ENCODE measurements at places on chromosomes 2 and 18.
A peak's percentile ranks its signal among the peaks of the same experiment; 100 is the strongest.

DNA sequence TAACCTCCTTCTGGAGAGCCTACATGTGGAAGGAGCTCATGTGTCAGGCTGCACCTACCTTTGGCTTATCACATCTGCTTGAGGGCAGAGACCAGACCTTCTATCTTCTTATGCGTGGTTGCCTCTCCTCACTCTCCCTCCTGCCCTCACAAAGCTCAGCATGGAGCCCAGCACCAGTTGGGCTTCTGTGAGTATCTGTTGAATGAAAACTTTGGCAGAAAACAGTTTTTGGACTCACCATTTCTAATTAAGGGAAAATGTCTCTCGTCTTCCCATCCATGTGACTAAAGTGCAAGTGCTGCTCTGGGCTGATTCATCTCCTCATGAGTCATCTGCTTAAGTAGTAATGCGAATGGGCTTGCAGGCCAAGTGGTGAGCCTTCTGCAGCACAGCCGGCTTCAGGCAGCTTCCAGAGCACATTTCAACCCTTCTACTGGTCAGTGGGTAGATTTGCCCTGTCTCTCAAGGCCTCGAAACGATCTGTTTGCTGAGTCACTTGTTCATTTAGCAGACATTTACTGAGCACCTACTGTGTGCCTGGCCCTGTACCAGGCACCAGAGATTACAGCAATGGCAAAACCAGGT, 102.6 kb downstream of the VSNL1 start:
- DNase-seq, result no peak

DNA sequence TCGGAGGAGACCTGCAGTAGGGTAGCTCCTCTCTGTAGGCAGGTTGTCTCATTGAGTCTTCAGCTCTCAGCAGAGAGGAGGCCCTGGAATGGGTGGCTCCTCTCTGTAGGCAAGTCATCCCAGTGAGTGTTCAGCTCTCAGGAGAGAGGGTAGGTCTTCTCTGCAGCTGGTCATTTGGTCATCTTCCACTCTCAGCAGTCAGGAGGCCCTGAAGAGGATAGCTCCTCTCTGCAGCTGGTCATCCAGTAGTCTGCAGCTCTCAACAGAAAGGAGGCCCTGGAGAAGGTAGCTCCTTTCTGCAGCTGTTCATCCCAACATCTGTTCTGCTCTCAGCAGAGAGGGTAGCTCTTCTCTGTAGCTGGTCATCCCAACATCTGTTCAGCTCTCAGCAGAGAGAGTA, 26.0 kb upstream of the RUFY4 start:
- peak; percentile 7 for DNase-seq

GRCh38 chr2:138712212-138712979, 67.8 kb downstream of the NXPH2 start:
- DNase-seq, result no peak

- DNase-seq, result no peak
These were observed 251.7 kb upstream of the SIX2 start for GRCh38 chr2:45260946-45261345.

DNA sequence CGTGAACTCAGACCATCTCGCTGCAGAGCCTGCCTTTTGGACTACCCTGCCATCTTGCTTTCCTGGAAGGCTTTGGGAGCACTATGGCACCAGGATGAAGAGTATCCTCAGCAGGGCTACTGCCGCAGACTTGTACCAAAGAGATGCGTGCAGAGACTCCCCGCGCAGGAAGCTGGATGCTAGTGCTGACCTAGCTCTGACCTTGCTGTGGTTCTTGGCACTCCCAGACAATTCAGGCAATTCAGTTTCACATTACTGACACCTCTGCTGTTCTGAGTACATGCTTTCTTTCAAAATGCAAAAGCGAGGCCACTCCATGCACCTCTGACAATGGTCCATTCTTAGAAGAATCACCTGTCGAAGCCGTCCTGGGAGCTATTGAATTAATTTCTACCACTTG, 251.5 kb upstream of the MEX3C start:
- DNase-seq, result no peak

DNA sequence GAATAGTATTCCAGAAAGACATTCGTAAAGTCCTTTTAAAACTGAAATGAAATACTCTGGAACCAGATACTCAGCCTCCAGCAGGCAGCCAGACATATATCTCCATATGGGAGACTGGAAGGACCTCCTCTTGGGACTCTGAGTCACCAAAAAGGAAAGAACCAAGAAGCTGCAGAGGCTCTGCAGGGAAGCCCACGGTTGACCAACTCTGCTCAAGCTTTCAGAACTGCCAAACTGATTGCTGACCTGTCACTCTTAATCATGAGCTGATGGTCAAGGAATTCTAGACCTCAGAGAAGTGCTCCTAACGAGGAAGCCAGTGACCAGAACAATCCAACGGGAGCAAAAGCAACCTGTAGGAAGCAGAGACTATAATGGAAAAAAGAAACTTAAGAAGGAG, 434.7 kb downstream of the EIPR1 start:
- DNase-seq, result no peak

DNA sequence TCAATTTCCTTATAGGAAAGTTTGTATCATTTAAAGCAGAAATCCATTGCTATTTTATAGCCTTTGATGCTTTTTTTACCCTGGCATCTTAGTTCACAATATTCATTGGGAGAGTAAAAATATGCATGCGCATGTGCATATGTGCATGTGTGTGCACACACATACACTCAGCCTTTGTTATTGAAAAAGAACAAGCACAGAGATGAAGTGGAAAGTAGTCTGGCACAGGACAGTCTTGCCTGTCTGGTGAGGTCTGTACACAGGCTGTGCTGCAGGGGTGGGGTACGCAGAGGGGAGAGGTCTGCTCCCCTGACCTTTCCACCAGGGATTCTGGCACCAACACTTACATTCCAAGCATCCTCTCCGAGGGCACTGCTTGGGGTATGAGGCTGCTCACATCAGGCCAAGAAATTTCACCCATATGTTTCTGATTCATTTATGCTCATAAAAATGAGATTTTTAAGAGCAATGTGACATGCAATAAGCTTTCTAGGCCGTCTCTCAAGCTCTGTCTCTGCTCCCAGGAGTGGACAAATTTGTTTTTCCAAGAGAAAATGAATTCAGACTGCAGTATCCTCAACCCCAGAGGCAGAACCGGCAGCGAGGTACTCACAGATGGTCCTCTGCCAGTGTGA, 237.2 kb downstream of the INSIG2 start:
- no peak for DNase-seq

DNA sequence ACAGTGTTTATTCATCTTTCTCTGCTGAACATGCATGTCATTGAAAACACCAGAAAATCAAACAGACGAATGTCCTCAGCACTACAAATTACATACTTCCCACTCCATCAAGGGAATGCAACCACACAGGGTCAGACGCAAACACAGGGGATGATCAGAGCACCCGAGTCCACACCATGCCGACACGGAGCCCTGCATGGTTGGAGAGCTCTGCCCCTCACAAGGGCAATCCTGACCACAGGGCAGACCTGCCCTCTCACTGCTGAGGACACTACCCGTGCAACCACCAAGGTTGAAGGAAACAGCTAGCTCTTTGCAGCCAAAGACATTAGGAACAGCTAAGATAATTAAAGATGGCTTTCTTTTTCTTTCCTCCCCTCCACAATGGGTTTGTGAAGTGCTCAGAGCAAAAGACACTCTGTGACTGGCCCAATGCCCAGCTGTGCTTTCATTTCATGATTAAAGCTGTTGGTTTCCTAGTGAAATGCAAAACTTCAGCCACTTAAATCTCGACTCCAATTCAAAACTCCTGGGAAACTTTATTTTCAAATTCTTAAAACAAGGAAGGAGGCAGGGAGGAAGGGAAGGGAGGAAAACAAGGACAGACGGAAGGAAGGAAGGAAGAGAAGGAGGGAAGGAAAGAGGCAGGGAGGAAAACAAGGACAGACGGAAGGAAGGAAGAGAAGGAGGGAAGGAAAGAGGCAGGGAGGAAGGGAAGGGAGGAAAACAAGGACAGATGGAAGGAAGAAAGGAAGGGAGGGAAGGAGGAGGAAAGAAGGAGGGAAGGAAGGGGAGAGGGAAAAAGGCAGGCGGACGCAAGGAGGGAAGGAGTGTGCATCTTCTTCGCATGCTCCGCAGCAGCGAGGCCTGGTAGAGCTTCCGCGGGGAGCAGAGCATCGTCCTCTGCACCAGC, 65.8 kb downstream of the NDUFA10 start:
- DNase-seq, result no peak

DNA sequence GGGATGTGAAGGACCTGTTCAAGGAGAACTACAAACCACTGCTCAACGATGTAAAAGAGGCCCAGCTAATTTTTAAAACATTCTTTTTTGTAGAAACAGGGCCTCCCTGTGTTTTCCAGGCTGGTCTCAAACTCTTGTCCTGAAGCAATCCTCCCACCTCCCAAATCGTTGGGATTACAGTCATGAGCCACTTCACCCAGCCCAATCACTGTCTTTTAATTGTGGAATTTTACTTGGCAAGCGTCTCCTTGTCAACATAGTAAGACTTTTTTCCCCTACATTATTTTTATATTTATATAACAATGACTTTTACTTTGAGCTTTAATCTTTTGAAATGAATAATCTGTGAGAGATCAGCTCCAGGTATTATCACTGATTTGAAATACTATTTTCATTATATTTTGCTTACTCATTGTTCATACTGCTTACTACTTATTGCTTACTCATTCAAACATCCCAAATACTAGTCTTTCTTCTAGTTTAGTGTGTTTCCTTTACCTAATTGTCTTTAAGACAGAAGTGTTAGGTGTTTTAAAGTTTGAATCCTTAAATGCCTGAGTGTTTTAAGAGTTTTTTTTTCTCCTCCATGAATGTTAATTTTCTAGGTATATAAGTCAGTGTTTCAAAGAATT, 48.9 kb downstream of the PTPN4 start:
- DNase-seq, result no peak

DNA sequence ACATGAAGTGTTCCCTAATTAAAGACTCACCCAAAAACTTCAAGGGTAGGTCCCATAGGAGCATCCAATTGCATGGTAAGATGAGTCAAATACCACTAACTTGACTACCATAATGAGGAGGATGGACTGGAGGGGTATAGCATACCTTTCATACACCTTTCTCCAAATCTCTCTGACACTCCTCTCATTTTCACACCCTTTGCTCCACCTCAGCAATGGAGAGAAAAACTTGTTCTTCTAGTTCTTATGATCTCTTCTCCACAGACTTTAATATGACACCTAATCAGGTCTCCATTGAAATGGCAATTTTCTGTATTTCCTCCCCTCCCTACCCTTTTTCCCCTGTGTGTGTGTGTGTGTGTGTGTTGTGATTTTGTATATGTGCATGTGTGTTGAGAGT, 41.1 kb upstream of the MAP2 start:
- no peak for DNase-seq
